Endothelial cell of umbilical vein (primary cell): ENCODE measurements at places on chromosomes 12 and 14. TPM values are rescaled to one million over a fixed set of nuclear protein-coding genes. Genes with fewer than 3 reads are reported as not detected.

DNA sequence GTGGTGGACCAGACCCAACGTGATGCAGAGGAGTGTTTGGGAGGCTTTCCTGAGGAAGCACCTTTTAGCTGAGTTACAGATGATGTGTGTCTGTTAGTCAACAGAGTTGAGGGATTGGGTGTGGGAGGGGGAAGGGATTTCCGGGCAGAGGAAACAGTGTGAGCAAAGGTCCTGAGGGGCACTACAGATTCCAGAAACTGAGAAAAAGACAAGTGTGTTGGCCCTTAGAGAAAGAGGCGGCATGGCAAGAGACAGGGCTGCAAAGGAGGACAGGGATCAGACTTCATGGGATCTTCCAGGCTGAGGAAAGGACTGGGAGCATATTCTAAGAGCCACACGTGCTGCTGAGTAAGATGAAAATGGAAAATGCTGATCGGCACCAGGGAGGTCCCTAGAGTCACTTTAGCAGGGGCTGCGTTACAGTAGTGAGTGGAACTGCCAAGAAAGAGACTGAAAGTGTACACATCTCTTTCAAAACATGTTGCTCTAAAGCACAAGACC, 9.4 kb upstream of the RPS6KL1 start:
- peak overlapping the region; percentile 48 for H3K27ac ChIP-seq
- no peak overlapping the region for H3K4me3 ChIP-seq
- DNase-seq = peak; percentile 93
- no peaks in the 10 kb centered on the region for H3K36me3 ChIP-seq
- no peaks in the 10 kb centered on the region for H3K27me3 ChIP-seq
- peaks cover 7% of the 10 kb centered on the region for H3K4me1 ChIP-seq

GRCh38 chr12:116346222-116346621, 68.7 kb upstream of the MED13L start:
- H3K27me3 ChIP-seq = no peaks in the 10 kb centered on the region
- no peak overlapping the region for H3K27ac ChIP-seq
- H3K36me3 ChIP-seq = no peaks in the 10 kb centered on the region

- H3K27ac ChIP-seq = no peak overlapping the region
- no peak overlapping the region for H3K4me3 ChIP-seq
- peaks cover 21% of the 10 kb centered on the region for H3K4me1 ChIP-seq
- no peaks in the 10 kb centered on the region for H3K36me3 ChIP-seq
These were observed 151.6 kb downstream of the SEC23A start for GRCh38 chr14:38951451-38951850.

DNA sequence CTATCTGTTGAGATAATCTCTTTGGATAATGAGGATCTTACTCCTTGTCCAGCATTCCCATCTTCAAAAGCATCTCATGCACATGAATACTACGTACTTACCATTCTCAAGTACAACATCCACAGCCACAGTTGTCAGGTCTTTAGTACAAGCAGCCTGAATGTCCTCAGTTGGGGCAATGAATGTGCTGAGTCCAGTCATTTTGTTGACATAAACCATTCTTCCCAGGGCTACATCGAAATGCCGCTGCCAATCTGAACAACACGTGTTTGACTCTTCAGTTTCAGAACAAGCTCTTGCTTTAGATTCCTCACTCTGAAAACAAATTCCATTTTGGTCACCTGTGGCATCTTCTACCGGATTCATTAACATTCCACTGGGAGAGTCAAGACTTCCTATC, 5.0 kb downstream of the MLH3 start:
- H3K4me3 ChIP-seq = no peak overlapping the region
- no peak overlapping the region for H3K27ac ChIP-seq
- no peaks in the 10 kb centered on the region for H3K27me3 ChIP-seq

GRCh38 chr14:89476354-89476896, 59.4 kb upstream of the FOXN3 start:
- H3K4me3 ChIP-seq = no peak overlapping the region
- no peaks in the 10 kb centered on the region for H3K27me3 ChIP-seq
- DNase-seq = no peak
- H3K36me3 ChIP-seq = no peaks in the 10 kb centered on the region
- H3K27ac ChIP-seq = no peak overlapping the region

GRCh38 chr14:30385925-30386324, 173.0 kb upstream of the G2E3 start:
- H3K36me3 ChIP-seq = no peaks in the 10 kb centered on the region
- H3K27me3 ChIP-seq = no peaks in the 10 kb centered on the region
- H3K4me1 ChIP-seq = no peaks in the 10 kb centered on the region
- no peak overlapping the region for H3K4me3 ChIP-seq

DNA sequence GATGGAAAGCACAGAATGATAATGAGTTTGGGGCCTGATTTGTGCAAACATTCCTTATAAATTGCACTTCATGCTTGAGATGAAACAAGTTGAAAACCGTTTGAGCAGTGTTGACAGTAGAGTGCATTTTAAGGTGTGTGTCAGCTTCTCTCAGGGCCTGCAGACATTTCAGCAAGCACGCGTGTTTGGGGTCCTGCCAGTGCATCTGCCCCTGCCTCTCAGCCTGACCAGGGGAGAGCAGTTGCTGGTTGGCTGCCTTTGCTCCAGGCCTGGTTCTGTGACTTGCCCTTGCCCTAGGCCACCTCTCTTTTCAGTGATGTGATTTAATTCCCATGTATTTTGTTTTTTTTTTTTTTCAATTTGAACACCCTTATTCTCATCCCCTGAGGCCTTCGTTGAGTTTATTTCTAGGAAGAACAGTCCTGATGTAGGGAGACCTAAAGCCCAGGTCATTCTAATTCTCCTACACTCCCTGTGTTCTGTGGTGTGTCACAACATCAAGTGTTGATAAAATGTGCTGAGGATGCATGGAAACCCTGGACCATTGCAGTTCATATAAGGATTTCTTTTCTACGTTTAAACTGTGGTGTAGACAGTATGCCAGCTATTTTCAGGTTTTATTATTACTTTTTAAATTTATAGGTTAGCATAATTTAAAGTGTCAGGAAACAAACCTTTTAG, 40.1 kb upstream of the AMN start:
- no peaks in the 10 kb centered on the region for H3K36me3 ChIP-seq
- no peak overlapping the region for H3K4me3 ChIP-seq
- no peaks in the 10 kb centered on the region for H3K4me1 ChIP-seq
- H3K27ac ChIP-seq = no peak overlapping the region
- H3K27me3 ChIP-seq = no peaks in the 10 kb centered on the region
- DNase-seq = no peak

DNA sequence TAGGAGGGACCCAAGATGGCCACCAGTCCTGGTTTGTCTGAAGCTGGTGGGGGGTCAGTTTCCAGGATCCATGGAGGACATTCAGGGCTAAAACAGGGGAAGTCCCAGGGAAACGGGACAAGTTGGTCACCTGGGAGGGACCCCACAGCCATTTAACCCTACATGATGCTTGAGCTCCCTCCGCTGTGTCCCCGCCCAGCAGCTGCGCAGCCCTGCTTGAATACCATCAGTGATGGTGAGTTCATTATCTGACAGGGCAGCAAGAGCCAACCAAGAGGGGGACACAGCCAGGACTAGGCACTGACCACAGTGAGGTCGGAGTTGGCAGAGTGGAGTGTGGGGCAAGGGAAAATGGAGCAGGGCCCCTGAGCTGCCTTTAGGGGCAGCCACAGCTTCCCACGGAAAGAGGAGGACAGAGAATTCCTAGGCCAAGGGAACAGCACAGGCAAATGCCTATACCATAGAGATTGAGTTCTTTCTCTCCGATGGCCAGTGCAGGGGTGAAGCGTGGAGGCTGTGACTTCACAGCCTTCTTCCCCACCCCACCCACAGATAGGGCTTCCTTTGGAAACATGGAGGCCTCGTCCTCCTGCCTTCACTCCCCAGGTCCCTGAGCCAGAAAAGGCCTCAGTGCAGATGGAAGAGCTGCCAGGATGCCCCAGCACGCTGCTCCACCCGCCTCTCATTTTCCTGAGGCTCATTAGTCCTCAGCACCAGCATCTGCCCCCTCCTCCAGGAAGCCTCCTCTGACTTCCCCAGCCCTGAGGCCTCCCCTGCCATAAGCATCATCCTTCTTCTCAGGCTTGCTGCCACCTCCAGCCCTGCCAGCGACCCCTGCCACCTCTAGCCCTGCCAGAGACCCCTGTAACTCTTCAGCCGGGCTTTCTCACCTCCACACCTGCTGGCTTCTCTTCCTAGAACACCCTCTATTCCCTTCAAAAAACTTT, 51.4 kb downstream of the CYP46A1 start:
- H3K4me1 ChIP-seq = peaks cover 41% of the 10 kb centered on the region
- no peaks in the 10 kb centered on the region for H3K36me3 ChIP-seq
- no peak overlapping the region for H3K27ac ChIP-seq

GRCh38 chr12:104680070-104680469, 223.3 kb downstream of the CHST11 start:
- no peaks in the 10 kb centered on the region for H3K4me1 ChIP-seq
- no peak overlapping the region for H3K4me3 ChIP-seq
- DNase-seq = peak; percentile 19
- H3K36me3 ChIP-seq = no peaks in the 10 kb centered on the region
- H3K27ac ChIP-seq = no peak overlapping the region

GRCh38 chr14:99648027-99648784, 3.3 kb downstream of the HHIPL1 start:
- H3K4me3 ChIP-seq = no peak overlapping the region
- H3K27me3 ChIP-seq = no peaks in the 10 kb centered on the region
- no peak overlapping the region for H3K27ac ChIP-seq
- DNase-seq = no peak
- no peaks in the 10 kb centered on the region for H3K36me3 ChIP-seq
- no peaks in the 10 kb centered on the region for H3K4me1 ChIP-seq

GRCh38 chr14:93997916-93998870, 1.1 kb downstream of the CCDC197 start:
- H3K36me3 ChIP-seq = no peaks in the 10 kb centered on the region
- H3K4me3 ChIP-seq = no peak overlapping the region
- no peak for DNase-seq
- H3K27ac ChIP-seq = no peak overlapping the region
- H3K4me1 ChIP-seq = no peaks in the 10 kb centered on the region
- H3K27me3 ChIP-seq = no peaks in the 10 kb centered on the region

DNA sequence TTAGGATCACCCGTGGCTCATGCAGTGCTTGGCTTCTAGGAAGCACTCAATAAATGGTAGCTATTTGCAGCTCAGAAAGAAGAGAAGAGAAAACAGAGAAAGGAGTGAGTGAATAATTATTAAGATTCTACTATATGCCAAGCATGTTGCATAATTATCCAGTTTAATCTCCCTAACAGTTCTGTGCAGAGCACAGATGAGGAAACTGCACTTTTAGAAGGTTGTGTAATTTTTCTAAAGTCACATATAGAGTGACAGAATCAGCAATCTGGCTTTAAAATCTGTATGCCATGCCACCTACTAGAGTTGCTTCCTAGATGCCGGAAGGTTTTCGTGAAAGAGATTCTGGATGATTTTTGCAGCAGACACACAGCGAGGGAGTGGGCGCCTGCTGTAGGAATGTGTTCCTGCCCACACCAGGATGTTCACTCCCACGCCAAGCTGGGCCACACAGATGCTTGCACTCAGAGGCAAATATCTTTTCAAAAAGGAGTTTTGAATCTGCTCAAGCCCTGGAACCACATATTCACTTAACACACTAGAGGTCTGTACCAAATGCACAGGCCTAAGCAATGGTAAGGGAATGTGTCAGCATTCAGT, 50.2 kb upstream of the SMCO2 start:
- H3K4me1 ChIP-seq = no peaks in the 10 kb centered on the region
- no peak overlapping the region for H3K27ac ChIP-seq
- no peaks in the 10 kb centered on the region for H3K36me3 ChIP-seq
- H3K27me3 ChIP-seq = no peaks in the 10 kb centered on the region
- no peak for DNase-seq

The RPS6KL1 gene
- total RNA-seq = 23.8 and 25.6 TPM in 2 replicates

The NTN4 gene
- 105 and 120 TPM in 2 replicates for total RNA-seq

The LPAR5 gene
- total RNA-seq = not detected in 2 replicates

The ASB2 gene
- total RNA-seq = not detected in 2 replicates

The CD69 gene
- 0.49 and 1.2 TPM in 2 replicates for total RNA-seq

The MYH6 gene
- total RNA-seq = not detected in 2 replicates

The LBHD2 gene
- total RNA-seq = not detected in 2 replicates

The TSPAN11 gene
- total RNA-seq = 3.9 and 4.5 TPM in 2 replicates
